ENCODE measurements at places on chromosomes 11 and 22.
A peak's percentile ranks its signal among the peaks of the same experiment; 100 is the strongest.

DNA sequence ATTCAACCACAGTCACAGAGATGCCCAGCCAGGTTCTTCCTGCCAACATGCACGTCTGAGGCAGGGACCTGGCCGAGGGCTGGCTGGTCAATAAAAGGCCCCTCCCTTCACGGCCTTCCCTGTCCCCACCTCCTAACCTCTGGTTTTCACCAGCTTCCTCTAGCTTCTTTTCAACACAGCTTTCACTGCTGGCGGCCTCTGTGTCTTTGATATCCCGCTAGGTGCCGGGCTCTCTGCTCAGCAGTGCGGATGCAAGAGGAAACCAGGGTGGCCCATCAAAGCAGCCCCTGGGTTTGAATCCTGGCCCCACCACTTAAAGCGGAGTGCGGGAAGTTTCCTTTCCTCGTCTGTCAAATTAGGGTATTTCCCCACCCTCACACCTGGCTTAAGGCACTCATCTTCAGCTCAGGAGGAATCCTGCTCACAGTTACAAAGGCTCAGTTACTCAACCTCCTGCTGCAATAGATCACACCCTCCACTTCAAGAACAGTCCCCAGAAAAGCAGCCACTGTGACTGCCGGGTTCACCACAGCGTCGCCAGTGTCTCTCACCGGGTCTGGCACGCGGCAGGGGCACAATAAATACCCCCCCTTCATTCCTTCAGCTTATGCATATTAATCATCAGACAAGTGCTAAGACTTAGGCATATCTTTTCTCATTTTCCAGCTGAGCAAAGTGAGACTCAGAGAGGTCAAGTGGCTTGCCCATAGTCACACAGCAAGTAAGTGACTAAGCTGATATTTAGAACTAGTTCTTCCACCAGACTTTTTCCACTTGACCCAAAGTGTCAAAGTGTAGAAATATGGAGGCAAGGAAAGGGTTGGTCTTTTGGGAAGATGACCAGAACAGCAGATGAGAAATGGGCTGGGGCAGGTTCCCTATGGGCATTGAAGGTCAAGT, 45.7 kb downstream of the TXN2 start:
- no peak for DNase-seq

DNA sequence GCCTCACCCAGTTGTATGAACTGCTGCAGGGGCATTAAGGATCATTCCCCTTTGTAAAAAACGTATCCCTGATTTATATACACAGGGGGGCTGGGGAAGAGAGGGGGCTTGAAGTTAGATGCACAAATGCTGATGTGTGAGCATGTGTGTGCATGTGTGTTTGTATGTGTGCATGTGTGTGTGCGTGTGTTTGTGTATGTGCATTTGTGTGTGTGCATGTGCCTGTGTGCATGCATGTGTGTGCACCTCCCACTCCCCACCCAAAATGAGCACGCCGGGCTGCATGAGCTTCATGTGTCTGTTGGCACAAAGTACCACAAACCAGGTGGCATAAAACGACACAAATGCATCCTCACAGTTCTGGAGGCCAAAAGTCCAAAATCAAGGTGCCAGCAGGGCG, 1315.2 kb downstream of the TBC1D22A start:
- DNase-seq: no peak

DNA sequence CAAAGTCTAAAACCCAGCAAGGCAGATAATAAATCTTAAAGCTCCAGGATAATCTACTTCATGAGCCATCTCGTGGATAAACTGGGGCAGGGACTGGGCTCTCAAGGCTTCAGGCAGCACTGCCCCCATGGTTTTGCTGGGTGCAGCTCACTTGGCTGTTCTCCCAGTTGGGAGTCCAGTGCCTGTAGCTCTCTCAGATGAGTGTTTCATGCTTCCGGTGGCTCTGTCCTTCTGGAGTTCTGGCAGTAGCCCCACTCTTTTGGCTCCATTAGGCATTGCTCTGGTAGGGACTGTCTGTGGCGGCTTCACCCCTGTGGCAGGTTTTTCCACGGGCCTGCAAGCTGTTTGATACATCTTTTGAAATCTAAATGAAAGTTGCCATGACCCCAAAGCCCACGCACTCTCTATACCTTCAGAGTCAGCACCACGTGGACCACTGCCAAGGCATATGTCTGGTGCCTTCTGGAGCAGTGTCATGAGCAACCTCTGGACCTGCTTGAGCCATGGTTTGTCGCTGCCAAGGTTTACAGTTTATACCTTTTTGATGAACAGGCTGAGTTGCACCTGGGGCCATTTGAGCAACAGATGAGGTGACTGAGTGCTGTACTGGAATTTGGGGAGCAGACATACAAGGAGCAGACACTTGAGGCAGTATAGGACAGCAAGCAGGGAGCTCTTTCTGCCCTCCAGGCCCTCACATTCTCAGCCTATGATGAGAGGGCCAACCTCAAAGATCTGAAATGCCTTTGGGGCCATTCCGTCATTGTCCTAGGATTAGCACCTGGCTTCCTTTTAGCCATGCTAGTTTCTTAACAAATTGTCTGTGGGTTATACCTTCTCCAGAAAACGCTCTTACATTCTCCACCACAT, 48.6 kb downstream of the MTNR1B start:
- no peak for DNase-seq

GRCh38 chr11:911031-911889, 650 bp upstream of the CHID1 start:
- no peak for DNase-seq

- DNase-seq: no peak
Measured at GRCh38 chr22:46052801-46053562, 76.0 kb upstream of the WNT7B start.

GRCh38 chr11:78336877-78337553, 80.6 kb downstream of the GAB2 start:
- DNase-seq: no peak

- DNase-seq: no peak
Measured at GRCh38 chr22:32058656-32059260, 15.7 kb downstream of the SLC5A1 start.

- DNase-seq: no peak
Measured at GRCh38 chr22:49937758-49938564, 19.5 kb downstream of the CRELD2 start.

DNA sequence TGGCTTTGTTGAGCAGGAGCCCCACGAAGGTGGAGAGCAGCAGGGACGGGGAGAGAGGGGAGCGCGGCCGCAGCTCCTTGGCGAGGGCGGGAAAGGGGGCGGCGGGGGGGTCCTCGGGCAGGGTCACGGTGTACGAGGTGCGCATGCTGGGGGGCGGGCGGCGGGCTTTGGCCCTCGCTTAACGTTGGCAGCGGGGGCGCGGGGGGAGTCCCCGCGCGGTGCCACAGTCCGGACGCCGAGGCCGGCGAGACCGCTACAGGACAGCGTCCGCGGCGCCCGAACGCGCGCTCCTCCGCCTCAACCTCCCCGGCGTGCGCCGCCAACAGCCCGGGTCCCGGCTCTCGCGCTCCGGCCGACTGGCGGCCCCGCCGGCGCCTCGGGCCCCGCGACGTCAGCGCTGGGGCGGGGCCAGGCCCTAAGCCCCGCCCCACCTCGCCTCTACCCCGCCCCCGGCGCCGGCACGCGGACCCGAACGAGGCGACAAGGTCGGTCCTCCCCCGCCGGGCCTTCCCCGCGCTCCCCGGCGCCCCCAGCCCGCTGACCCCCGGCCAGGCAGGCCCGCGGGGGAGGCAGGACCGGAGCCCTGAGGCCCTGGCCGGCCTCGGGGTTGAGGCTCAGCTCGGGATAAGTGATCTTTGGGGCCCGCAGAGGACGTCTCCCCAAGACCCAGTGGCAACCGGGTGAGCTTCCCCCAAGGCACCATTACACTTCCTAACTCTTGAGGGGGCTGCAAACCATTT, 17.5 kb downstream of the USP2 start:
- DNase-seq: peak; percentile 63

DNA sequence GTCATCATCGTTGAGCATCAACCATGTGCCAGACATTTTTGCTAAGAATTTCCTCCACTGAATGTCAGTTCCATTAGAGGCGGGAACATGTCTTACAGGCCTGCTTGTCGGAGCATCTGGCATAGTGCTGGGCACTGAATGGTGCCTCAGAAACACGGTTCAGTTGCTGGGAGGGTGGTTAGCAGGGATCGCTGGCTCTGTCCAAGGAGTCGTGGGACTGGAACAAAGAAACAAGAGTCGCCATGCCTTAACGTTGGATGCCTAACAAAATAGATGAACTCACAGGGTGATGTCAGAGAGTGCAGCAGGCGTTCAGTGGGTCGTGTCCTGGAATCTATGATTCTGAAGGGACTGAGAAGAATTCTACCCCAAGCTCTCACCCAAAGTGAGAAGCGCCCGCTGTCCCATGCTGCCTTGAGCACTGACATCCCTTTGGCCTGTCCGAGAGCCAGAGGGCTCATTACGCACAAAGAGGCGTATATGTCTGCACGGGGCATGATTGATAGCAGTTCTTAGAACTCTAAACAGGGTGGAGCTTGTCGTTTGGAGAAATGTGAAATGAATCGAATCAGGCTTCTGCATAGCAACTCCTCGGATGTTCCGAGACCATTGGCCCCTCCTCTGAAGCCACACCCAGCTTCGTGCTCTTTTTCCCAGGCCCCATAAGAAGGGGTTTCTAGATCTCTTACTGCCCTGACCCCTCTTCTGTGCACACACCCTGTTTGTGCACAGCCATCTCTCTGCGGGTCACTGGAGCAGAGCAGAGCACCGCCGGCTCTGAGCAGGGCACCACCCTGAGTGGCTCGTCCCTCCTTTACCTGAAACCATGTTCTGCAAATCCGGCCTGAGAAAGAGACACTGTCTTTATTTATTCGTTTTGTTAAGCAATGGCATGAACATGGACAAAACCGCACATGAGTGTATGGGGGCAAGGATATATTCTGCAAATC, 113.1 kb upstream of the B3GAT1 start:
- DNase-seq: no peak

DNA sequence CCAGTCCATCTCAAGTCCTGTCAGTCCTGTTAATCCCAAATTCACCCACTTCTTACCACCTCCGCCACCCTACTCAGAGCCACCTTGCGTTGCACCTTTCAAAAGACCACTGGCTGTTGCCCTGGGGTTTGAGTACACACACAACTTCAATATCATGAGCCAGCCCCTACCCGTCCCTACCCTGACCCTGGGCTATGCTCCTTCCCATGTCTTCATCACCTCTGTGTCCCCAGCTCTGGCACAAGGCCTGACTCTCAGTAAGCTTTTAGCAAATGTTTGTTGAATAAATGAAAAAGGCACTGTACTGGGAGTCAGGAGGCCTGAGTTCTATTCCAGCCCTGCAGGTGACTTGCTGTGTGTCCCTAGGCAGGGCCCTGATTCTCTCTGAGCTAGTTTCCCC, 26.5 kb downstream of the OTOG start:
- DNase-seq: no peak

- no peak for DNase-seq
Measured at GRCh38 chr11:73091521-73092305, 50.4 kb downstream of the FCHSD2 start.

DNA sequence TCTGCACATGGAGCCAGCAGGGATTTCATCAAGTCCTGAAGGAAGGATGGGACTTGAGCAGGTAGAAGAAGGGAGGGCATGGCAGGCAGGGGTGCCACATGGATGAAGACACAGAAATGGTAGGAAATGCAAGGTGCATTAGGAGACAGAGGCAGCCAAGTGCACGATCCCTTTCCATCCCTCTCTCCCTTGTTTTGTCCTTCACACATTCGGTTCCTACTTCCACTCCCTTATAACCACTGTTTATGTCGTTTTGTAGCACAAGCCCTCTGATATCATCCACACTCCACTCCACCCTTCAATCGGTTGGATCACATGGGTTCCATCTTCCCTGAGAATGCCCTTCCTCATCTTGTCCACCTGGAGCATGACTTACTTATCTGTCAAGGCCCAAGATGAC, 35.2 kb downstream of the IFT27 start:
- DNase-seq: no peak

GRCh38 chr11:38302564-38302963, 1704.5 kb upstream of the RAG2 start:
- no peak for DNase-seq

DNA sequence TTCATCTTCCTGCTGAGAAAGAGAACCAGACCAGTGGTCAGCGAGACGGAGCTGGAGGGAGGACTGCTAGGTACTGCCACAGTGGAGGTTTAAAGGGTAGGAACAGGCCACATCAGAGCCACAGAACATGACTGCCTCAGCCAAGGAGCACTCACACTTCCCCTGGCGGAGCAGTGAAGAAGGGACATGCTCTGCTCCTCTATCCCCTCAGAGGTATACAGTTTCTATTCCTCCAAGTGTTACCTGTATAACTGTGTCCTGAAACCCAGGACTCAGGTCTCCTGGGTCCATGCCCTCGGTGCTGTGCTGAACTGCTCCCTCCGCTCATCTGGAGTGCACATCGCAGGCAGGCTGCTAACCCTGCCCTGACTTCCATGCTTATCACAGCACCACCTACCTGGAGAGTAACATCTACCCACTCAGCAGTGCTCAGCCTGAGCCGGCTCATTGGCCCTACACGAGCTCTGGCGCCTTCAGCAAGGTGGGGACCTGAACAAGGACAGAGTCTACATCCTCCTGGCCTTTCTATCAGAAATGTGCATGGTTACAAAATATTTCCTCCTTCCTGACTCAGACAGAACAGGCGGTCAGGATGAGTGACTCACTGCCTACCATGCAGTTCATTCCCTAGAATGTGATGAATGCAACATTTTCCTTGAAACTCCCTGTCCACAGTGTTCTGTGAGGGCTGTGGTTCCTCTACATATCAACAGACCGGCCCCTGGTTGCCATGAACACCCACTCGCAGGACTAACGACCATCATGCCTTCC, 52.9 kb downstream of the C11orf58 start:
- DNase-seq: no peak

DNA sequence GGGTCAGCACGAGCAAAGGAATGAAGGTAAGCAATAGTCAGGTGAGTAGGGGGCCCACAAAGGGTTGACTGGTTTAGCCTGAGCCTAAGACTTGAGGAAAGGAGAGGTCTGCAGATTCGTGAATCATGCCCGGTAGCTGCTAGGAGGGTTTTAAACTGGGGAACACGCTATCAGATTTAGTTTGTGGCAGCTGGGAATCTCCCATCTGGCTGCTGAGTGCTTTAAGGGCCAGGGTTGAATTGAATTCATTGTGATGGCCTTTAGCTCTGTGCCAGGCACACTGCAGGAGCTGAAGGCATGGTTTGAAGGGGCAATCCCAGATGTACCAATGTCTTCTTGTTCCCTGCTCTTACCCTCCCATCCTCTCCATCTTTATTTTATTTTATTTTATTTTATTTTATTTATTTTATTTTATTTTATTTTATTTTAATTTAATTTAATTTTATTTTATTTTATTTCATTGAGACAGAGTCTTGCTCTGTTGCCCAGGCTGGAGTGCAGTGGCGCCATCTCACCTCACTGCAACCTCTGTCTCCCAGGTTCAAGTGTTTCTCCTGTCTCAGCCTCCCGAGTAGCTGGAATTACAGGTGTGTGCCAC, 1.9 kb upstream of the NECTIN1 start:
- DNase-seq: no peak

Data from neuronal stem cell (in vitro differentiated cells).